Anterior cingulate cortex (tissue), 58 donors: ENCODE measurements at places on chromosomes 2 and 18.

- no peak for DNase-seq
Measured at GRCh38 chr18:37956902-37957301, 391.3 kb upstream of the CELF4 start.

DNA sequence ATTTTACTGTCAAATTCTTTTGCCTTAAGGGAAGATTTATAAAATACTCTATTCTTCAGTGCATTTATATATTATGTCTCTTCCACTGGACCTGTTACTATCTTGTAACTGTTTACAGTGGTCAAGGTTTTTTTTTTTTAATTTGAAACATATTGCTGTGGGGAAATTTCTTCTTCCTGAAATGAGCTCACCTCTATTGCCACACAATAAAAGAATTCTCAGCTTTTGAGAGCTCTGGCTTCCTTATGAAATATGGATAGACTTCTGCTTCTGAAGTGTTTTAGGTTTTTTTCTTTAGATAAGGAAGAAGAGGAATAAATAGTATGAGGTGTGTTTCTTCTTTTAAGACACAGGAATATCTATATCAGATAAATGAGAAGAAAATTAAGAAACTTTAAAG is 7.7 kb downstream of the VRK2 start:
- DNase-seq, result no peak

- DNase-seq, result no peak
Measured at GRCh38 chr2:168650781-168651180, 151.7 kb upstream of the NOSTRIN start.

GRCh38 chr2:66957198-66957597 is 439.9 kb upstream of the ETAA1 start:
- DNase-seq, result no peak

- DNase-seq, result no peak
Measured at GRCh38 chr2:187129868-187130267, 280.9 kb upstream of the ZSWIM2 start.

- no peak for DNase-seq
Measured at GRCh38 chr2:238240757-238241711, 1.2 kb upstream of the HES6 start.

- no peak for DNase-seq
Measured at GRCh38 chr2:96143848-96144480, 1.3 kb downstream of the DUSP2 start.

DNA sequence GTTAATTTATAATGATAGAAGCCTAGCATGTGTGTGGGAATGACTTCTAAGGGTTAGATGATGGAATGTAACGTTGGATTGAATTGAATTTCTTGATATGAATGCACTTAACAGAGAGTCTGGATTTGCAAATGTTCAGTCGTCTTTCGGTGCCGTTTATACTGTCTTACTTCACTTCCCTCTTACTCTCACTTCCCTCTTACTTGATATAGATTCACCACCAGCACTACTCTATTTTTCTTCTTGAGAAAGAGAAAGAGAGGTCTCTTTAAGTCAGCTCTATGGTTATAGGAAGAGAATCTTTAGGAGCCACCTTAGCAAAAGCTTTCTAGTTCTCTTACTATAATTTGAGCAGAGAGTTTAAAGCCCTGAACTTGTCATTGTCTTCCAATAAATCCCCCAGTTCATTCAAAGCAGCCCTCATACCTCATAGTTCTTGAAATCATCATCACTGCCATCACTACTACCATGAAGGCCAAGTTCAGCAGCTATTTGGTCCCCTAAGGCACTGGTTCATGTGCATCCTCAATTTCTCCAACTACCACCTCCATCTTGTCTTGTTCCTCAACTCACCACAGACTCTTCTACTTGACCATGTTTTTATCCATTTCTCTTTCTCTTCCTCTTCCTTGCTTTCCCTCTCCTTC is 501.7 kb upstream of the TCF4 start:
- DNase-seq, result no peak

GRCh38 chr2:168639018-168639417 is 163.4 kb upstream of the NOSTRIN start:
- no peak for DNase-seq

GRCh38 chr2:85774126-85774978 is 20.6 kb downstream of the ATOH8 start:
- DNase-seq, result no peak

GRCh38 chr18:22683196-22683676 is 249.9 kb upstream of the RBBP8 start:
- no peak for DNase-seq

DNA sequence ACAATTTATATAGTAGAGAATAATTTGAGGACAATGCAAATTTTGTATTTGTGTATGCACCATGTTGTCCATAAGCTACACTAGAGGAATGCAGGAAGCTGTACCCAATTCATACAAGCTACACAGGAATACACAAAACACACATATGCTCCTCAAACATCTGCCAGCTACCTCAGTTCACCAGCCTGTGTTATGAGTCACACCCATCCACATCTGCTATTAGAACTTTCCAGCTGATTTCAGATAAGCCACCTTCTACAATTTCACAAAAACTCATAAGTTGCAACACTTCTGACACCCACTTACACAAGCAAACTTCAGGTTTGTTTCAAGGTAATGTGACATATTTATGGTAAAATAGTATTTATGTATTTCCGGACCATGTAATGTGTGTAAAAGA is 438.9 kb downstream of the SATB2 start:
- no peak for DNase-seq

DNA sequence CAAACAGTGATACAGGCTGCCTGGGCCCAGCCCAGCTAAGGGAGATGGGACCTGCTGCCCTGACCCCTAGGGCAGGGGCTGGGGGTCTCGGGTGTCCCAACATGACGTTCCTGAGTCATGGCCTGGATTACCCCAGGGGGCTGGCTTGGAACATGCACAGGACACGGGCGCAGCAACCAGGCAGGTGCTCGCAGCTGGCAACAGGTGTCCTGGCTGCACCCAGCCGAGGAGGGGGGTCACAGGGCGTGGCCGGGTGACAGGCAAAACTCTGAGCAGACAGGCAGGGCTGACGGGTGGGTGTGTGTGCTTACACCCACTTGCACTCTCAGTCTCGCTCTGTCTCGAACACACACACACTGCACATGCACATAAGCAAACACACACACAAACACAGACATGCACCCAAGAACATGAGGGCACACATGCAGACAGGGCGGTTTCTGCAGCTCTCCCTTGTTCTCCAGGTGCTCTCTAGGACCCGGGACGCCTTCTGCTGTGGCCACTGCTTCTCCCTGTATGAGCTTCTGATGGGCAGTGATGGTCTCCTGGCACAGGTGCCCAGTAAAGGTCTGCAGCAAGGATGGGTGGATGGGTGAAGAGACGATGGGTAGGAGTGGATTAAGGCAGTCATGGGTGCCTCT is 33.7 kb upstream of the TAF1B start:
- no peak for DNase-seq

GRCh38 chr2:19844750-19845149 is 57.0 kb downstream of the TTC32 start:
- DNase-seq, result no peak

GRCh38 chr2:45278365-45279078 is 269.3 kb upstream of the SIX2 start:
- DNase-seq, result no peak

DNA sequence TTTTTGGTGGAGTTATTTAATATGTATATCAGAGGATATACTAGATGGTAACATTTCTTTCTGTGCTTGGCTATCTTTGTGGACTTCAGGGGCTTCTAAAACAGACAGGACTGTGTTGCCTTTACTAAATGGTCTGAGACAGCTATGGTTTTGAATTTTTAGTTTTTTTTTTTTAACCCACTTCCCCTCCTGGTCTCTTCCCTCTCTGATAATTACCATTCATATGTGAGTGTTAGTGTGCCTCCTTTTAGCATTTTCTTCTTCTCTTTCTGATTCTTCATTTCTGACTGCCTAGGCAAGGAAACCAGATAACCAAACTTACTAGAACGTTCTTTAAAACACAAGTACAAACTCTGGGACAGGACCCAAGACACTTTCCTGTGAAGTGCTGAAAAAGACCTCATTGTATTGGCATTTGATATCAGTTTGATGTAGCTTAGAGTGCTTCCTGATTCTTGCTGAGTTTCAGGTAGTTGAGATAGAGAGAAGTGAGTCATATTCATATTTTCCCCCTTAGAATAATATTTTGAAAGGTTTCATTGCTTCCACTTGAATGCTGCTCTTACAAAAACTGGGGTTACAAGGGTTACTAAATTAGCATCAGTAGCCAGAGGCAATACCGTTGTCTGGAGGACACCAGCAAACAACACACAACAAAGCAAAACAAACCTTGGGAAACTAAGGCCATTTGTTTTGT is 52.7 kb downstream of the SMAD4 start:
- DNase-seq, result no peak

- DNase-seq, result no peak
Measured at GRCh38 chr2:14535156-14535555, 97.4 kb upstream of the LRATD1 start.
